ENCODE measurements at places on chromosomes 5 and 9.

- no peak for DNase-seq
Measured at GRCh38 chr5:36301858-36302603, at the start of gene RANBP3L. Gene RANBP3L (minus strand): TSS chr5:36301902. CDS start chr5:36301416, 486 bp downstream.

DNA sequence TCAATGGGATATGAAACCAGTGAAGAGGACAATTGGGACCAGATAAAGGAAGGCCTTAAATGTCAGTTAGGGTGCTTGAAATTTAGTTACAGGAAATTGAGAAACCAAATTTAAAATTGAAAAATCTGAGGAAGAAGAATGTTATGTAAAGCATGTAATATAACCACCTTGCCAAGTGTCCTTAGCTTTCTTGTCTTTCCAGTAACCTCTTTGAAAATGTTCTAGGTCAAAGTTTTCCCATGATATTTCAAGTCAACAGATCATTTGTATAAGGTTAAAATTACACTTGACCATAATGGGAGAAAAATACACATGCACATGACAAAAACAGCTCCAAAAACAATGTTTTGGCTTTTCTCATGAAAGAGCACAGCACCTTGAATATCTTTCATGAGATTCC is 21.1 kb downstream of the LOX start:
- DNase-seq = no peak

DNA sequence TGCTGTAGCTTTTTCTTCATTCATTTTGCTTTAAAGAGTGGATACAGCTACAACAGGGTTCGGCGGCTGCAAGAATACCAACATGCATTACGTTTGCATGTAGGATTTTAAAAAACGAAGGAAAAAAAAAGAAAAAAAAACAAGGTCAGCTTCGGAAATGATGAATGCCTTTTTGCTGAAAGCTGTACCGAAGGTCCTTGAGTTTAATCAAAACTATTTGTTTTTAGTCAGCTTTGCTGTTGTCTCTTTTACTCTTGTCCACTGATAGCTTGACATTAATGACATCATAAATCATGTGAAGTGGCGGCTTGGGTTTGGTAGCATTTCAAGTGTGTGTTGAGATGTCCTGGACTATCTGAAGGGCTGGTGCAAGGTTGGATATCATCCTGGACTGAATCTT is 779.1 kb downstream of the NR2F1-AS1 start:
- no peak for DNase-seq

DNA sequence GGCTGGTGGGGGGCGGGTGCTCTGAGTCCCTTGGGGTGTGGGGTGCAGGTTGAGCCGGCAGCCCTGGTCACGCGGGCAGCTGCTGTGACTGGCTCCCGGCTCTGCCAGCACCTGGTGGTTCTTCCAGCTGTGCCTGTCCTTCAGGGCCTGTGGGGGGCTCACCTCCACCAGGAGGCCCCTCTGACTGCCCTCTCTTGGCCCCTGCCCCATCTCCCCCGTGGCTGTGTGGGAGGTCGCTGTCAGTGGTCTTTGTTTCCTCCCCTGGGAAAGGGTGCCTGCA is 3.3 kb downstream of the RXRA start:
- DNase-seq = no peak

- no peak for DNase-seq
Measured at GRCh38 chr5:142982821-142983200, 212.6 kb downstream of the ARHGAP26 start.

GRCh38 chr5:56755036-56755555 is 60.3 kb upstream of the MAP3K1 start:
- DNase-seq = no peak

- DNase-seq = no peak
Measured at GRCh38 chr5:173778784-173779304, 109.3 kb upstream of the CPEB4 start.

DNA sequence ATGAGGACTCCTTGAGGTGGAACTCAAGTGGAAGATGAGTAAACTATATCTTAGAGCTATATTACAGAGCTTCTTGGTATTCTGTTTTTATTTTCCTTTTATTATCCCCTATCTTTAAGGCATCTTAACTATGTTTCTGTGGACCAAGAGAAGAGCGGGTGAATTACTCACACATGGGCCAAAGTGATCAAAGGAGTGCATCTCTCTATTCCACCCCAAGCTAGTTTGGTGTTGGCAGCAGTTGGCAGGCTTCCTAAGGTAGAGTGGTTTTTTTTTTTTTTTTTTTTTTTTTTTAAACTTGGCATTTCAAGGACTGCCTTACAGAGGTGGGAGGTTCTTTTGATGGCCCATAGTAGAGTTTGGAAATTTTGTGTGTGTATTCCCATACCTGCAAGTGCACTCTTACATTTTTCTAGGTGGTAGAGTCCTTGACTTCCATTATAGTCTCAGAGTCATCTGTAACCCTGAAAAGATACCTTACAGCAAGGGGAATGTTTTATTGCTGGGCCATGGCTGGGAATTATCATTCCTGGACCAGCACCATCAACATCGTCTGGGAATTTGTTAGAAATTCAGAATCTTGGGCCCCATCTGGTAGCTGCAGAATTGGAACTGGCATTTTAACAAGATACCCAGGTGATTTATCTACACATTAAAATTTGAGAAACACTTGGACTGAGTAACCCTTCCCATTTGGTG is 51.0 kb downstream of the ARHGAP26 start:
- no peak for DNase-seq

DNA sequence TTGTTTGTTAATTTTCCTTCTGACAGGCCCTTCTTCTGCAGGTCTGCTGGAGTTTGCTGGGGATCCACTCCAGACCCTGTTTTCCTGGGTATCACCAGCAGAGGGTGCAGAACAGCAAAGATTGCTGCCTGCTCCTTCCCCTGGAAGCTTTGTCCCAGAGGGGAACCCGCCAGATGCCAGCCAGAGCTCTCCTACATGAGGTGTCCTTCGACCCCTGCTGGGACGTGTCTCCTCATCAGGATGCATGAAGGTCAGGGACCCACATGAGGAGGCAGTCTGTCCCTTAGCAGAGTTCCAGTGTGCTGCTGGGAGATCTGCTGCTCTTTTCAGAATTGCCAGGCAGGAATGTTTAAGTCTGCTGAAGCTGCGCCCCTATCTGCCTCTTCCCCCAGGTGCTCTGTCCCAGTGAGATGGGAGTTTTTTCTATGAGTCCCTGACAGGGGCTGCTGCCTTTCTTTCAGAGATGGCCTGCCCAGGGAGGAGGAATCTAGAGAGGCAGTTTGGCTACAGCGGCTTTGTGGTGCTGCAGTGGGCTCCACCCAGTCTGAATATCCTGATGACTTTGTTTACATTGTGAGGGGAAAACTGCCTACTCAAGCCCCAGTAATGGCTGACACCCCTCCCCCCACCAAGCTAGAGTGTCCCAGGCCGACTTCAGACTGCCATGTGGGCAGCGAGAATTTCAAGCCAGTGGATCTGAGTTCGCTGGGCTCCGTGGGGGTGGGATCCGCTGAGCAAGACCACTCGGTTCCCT is 772.0 kb upstream of the FAM174A start:
- no peak for DNase-seq

DNA sequence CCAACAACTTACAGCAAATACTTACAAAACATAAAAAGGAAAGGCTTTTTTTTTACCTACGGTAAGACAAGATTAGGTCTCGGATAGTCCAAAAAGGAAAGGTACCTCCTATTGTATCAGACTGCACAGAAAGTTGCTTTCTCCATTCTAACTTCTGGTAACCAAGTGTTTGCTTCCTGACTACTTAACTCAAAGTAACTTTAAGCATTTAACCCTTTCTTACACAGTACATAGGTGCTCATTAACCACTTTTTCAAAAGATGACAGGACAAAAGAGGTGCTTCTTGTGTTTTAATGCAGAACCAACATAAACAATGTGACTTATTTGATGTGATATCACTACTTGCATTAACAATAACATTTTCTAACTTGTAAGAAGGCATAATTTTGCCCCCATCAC is 23.1 kb downstream of the PWWP2A start:
- DNase-seq = no peak

GRCh38 chr5:1122511-1123294 is 10.8 kb upstream of the SLC12A7 start:
- DNase-seq = no peak

- DNase-seq = no peak
Measured at GRCh38 chr9:134316449-134317160, 9.7 kb upstream of the RXRA start.

All from stimulated activated CD4-positive, alpha-beta T cell treated with anti-CD3 and anti-CD28 coated beads, TNF-alpha, amount 100 ng/mL, for 1 hour (primary cell).